Right kidney (tissue), 9 donors: ENCODE measurements at places on chromosomes 7 and 10.

DNA sequence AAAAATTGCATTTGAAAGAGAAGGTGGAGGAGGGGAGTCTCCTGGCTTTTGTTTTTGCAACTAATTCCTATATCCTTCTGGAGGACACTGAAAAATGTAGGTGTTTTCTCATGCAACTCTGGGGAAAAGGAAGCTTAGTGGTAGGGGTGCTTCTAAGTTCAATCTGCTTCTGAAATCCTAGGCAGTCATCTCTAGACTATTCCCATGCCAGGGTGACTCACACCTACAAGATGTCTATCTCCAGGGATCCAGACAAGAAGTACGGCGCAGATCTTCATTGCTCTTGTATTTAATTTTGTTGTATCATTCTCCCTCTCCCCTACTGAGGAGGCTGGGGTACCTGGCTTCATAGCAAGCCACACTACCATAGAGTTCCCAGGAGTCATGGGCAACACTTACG is 258.8 kb downstream of the PHF14 start:
- no peak for DNase-seq

DNA sequence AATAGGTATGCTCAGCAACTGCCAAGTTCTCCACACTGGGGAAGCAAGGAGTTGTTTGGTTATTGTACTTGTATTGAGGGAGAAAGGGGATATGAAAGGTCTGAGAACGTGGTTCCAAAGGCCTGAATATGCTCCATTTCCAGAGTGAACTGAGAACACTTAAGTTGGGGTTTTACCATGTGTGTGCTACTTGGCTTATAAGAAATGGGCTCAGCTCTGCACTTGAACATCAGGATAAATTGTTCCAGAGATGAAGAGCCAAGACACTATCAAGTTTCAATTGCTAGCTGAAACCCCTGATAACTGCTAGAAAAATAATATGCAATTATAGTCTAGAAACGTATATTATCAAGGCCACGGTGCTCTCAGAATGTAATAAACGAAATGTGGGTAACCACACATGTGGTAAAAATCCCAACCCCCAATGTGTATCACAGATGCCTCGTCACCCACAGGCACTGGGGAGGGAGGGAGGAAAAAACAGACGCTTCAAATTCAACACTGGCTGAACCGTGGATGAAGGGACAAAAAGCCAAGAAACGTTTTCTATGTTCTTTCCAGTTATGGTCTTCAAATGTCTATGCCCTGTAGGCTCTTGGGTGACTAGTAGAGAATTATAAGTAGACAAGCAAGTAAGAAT is 16.3 kb downstream of the ELMO1 start:
- DNase-seq, result no peak

DNA sequence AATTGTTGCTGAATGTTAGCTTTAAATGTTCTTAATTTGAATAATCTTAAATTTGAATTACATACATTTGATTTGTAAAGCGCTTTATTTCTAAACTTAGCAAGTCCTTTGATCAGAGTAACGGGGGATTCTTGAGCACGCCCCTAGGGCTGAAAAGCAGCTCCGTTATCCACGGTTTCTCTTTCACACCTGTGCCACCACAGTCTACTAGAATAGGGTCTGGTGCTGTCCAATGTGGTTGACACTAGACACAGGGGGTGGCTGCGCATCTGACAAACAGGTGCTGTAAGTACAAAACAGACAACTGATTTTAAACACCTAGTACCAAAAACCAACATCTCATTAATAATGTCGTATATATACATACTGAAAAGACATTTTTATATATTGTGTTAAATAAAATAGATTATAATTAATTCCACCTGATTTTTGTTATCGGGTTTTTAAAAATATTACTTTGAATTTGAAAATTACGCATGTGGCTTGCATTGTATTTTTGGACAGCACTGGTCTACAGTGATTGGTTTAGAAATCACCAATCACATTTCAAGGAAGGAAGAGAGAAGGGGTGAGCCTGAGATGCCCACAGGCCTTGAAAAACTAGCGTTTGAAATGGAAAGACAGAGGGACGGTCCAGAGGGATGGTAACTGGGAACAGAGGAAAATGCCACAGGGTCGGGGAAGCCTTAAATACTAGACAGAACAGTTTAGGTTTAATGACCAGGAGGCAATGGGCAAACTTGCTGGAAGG is 7.3 kb downstream of the SEPHS1 start:
- DNase-seq, result no peak

DNA sequence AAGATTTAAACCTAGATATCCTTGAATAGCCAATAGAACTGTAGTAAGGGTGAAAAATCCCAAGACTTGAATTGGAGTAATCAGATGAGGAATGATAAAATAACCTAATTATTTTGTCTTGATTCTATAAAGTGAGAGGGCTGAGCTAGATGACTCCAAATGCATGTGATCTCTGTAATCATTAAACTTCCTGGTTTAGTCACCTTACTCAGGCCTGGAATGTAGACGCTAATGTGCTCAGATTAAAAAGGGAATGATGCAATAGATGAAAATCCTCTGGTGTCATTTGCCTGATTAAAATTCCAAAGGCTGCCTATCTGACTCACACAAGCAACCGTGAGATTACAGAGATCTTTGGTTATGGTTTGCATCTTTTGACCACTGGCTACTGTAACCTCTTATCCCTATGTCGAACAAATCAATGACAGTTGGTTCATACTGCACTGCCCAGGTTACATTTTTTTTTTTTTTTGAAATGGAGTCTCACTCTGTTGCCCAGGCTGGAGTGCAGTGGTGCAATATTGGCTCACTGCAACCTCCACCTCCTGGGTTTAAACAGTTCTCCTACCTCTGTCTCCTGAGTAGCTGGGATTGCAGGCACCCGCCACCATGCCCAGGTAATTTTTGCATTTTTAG is 2.9 kb upstream of the HKDC1 start:
- DNase-seq, result no peak

DNA sequence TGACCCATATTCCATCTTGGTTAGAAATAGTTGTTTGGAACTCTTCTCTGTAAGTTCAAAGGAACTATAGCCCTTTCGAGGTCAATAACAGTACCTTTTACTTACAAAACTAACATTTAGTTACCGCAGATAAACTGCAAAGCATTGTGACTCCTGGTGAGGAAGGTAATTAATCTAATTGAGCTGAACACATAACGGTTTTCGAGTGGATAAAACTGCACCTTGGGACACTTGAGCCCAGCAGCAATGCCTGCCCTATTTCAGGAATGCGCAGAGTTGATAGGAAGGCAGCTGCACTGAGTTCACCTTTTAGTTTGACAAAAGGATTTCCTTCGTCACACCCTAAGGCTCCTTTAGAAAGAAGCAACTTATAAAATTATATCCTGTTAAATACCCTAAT is 75.4 kb downstream of the JAZF1 start:
- DNase-seq, result no peak

DNA sequence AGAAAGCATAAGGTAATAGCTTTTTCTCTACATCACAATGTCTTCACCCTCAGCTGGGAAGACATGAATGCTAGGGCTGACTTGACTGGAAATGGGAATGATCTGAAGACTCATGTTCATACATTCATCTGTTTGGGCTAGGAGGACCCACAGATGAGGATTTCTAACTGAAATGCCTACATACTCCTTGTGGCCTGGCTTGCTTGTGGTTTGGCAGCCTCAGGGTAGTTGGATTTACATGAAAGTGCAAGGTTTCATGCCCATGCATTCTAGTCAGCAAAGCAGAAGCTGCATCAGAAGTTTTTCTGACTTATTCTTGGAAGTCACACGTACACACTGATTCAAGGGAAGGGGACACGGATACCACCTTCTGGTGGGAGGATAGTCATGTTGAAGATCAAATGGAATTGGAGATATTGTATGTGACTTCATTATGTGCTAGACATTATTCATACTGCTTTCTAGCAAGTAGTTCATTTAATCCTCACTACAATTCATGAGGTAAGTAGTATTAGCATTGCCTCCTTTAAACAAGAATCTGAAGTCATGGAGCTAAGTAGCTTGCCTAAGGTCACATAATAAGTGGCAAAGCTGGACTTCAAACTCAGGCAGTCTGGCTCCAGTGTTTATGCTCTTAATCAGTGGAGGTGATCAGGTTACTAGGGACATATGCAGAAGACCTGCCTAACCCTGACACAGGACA is 957.0 kb downstream of the LRMDA start:
- DNase-seq, result no peak

- no peak for DNase-seq
Observed at GRCh38 chr7:6346581-6346980, 74.2 kb upstream of the CYTH3 start.

- DNase-seq, result no peak
Observed at GRCh38 chr10:126924915-126925300, 19.7 kb downstream of the DOCK1 start.

GRCh38 chr10:120014031-120014430 is 121.5 kb downstream of the SEC23IP start:
- no peak for DNase-seq

- DNase-seq, result no peak
Observed at GRCh38 chr10:126169899-126170298, 218.4 kb downstream of the ADAM12 start.

DNA sequence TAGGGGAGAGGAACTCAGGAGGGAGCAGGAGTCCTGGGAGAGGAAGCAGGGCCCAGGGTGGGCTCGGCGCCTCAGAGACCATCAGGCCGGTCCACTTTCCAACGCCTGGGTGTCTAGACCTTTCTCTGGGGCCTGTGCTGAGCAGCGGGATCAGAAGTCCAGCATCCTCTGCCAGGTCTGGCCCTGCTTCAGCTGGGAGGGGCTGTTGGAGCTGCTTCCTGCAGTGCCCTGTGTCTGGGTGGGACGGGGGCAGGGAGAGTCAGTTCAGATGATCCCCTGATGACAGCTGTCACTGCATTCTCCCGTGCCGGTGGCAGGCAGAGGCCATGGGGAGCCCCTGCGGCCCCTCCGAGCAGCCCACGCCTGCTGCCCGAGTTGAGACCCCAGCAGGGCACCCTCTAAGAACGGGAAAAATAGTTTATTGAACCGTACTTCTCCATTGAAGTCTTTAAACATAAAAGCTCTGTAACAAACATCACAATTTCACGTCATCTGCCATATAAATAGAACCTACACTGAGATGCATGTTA is 23.3 kb downstream of the AP5Z1 start:
- DNase-seq, result no peak

DNA sequence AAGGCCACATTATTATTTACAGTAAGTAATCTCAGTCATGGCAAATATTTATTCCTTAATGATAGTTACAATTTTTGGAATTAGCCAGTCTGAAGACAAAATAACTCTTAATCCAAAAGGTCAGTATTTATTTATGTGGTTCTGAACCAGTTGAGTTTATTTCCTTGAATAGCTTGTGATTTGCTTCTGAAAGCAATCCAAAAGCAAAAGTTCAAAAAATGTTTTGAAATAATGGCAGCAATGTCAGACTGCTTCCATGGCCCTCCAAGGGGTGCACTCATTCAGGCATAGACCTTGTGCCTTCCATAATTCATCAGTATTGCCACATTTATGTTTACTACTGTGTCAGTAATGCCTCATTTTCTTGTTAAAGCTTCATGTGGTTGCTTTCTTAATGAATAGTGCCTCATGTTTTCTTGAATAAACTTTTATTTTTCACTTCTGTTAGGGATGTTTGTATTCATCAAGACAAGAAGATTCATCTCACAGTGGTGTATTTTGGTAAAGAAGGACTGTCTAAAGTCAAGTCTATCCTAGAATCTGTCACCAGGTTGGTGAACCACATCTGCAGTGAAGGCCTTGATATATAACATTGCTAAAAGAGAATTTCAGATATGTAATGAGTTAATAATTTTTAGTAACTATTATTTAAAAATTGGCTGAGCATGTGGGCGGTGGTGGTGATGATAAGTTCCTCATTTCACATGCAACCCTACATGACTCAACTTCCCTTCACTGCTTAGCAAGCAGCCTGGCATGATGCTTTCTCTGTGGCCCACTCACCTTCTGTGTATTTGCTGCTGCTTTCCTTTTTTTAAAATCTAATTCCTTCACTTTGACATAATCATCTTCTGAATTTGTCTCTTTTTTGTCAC is 22.0 kb downstream of the CSGALNACT2 start:
- DNase-seq, result no peak

- no peak for DNase-seq
Observed at GRCh38 chr7:151060113-151060415, 675 bp downstream of the SLC4A2 start.

DNA sequence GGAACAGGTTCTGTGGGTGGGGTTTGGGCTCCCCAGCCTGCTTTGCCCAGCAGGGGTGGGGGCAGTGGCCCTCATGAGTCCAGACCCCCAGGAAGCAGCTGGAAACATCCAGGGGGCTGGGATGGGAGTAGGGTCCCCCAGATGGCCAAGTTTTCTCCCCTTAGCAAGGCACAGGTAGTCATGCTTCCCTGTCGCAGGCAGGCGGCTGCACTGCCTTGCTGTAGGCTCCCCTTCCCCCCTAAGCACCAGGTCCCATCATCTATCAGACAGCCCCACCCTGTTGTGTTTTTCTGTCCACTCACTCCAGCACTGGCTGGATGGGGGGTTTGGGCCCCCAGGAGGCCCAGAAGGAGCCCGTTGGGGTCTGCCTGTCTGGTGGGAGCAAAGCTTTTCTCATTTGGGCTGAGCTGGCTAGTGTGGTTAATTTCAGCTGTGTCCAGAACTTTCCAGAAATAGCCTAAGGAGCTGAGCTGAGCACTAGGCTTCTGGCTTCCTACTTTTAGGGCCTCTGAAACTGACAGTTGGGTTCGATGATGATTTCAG is 7.9 kb downstream of the BRI3 start:
- no peak for DNase-seq
